ENCODE measurements at places on chromosomes 7 and 10.

DNA sequence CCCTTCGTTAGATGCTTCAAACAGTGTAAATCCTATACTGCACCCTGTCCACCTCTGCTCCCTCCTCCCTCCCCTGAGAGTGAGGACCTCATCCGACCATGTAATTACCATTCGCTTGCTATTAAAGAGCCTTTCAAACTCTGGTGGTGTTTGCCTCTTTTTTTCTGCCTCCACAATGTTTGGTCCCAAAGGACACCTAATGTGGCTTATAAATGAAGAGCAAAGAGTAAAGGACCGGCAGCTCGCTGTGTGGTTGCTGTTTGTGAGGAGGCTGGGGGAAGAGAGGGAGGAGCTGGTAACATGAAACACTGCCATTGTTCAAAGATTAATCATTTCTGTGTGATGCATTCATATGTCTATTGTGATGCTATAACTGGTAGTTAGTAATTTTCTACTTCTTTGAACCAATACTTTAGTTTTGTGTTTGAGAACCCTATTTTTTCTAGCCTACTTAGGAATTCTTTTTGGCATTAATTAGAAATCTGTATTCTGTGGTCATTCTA lies 27.9 kb downstream of the MTURN start:
- DNase-seq = peak; percentile 81

GRCh38 chr10:28217848-28218247 lies 85.0 kb downstream of the MPP7 start:
- DNase-seq = no peak

DNA sequence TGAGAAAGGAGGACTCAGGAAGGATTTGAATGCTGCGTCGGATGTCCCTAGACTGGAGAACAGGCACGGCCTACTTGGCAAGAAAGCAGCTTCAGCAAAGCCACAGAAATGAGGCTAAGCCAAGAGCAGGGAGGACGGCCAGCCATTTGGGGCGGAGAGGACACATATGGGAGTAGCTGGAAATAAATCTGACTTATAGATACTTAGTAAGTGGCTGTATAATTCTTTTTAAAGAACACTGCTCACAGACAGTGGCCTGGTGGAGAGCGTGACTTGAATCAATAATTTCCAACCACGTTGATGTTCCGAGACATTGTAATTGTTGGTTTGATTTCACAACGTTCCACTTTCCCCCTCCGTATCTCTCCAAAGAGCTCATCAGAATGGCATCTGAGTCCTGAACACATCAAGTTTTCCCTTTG lies 67.7 kb upstream of the JCAD start:
- DNase-seq = no peak

DNA sequence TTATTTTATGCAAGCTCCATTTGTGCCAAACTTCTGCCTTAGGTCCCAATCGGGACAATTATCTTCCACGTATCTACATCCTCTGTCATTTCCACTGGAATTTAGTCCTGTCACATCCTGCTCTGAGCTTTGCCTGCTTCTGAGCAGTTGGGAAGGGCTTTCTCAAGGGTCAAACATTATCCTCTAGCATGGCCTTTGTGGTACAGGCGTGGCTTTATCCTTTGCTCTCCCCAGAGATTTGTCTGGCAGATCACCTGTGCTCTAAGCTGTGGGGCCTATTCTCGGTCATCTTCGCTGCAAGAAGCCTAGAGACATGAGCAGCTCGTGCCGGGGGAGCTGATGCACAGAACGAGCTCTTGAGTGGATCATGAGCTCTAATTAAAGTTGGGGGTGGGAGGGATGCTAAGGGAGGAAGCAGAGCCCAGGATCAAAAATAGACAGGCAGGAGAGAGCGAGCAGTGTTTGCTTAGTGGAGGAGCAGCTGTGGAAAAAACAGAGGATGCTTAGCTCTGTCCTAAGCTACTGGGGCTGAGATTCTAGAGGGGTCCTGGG lies 19.8 kb upstream of the TMEM273 start:
- DNase-seq = no peak

DNA sequence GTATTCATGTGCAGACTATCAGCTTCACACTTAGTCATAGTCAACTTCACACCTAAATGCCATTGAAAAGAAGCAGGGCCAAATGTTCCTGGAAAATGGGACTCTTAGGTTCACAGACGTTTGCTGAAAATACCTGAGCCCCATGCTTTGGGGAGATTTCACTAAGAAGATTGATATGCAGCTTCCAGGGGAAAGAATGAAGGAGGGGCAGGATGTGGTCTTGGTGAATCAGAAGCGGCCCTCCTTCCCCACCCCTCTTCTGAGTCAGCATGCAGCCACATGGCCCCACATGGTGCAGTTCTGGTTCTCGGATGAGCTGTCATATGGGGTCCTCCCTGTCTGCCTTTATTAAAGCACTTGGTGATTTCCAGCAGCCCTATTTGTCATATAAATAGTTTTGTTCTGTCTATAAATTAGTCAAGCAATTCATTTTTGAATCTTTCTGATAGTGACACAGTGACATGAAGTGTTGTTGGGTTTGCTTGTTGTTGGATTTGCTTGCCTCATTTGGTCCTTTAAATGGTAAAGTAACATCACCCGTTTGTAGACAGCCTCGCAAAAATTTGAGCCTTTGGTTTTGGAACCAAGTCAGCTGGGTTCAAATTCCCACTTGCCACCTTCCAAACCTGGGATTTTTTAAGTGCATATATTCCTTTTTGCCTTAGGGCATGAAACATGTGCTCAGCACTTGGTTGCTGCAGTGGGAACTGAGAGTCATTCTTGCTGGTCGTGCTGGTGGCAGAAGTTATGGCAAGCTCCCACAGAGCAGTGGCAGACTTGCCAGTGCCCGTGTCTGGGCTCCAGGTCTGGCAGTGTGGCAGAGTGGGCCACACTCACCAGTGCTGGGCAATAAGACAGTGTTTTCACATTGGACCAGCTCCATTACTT lies 68.1 kb upstream of the CDK6 start:
- no peak for DNase-seq

GRCh38 chr10:35079265-35079664 lies 10.9 kb downstream of the CUL2 start:
- DNase-seq = no peak

DNA sequence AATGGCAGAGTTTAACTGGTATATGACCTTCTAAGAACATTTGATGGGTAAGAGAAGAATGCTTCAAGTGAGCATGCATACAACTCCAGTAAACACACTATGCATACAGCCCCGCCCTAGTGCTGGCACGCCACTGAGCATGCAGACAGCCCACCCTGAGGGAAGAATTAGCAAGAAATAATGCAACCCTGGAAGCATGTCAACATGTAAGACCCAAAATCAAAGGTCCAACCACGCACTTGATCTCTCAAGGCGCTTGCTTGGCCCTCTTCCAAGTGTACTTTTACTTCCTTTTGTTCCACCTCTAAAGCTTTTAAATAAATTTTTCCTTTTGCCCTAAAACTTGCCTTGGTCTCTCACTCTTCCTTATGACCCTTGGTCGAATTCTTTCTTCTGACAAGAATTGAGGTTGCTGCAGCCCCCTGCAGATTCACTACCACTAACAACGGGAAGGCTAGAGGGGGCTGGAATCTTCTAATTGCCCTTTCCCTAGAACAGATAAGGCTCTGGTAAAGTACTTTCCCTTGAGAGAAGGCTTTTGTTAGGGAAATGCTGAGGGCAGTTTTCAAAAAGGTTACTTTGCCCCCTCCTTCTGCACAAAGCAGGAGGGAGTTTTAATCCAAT lies 3.4 kb downstream of the FAM24B start:
- no peak for DNase-seq

DNA sequence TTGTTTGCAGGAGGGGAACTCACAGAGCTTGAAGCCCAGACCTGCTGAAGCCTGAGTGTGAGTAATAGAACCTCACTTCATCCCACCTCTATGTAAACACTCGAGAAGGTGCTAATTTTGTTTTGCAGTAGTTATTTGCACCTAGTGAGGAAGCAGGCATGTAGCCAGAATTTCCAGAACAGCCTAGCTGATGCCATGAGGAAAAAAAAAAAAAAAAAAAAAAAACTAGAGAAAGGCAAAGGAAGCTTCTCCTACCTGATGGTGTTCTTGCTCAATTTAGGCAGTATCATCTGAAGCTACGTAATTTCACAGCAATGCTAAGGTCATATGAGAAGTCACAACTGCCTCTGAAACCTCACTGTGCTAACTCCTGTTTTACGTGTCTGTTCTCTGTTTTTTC lies 13.6 kb upstream of the GPR37 start:
- DNase-seq = peak; percentile 89

DNA sequence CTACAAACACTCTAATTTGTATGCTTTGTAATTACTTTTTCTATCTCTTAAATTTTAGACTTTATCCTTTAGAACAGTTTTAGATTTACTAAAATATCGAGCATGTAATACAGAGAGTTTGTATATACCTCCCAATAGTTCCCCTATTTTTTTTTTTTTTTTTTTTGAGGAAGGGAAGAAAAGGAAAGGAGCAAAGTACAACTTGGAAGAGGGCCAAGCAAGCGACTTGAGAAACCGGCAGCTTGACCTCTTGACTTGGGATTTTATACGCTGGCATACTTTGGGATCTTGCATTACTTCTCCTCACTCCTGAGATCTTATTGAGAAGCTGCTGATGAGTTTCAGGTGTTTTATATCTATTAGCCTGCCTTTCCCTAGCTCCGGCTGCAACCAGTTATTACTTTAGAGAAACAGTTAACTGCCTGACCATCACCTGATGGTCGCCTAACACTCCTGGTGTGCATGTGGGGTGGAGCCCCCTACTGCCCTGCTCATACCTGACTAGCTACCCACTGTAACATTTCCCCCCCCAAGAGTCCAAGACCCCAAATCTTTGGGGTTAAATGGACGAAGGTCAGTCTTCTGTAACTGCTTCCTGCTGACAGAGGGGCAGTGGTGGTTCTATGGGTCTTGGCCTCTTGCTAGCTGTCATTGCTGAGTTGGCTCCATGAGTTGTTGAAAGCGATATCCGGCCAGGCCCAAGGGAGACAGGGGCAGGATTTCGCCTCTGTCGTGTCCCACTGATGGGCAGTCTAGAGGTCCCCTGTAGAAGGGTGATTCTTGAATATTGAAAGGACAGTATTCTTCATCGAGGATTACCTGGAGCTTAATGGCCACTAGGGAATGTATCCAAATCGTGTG lies 28.5 kb downstream of the MKLN1 start:
- no peak for DNase-seq

DNA sequence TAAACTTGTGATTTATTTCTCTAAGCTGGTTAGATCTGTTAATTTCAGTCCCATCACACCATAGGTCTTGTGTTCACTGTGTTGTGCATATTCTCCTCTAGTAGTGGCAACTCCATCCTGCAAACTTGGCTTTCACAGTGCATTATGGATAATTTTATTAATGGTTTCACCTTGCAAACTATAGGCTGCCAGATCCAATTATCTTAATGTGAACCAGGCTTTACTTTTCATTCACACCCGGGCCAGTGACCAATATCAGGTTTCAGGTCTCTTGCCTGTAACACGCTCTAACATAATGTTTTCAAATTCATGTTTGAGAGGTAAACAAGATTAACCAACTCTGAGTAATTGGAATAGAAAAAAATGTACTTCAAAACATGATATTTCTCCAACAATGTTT lies 1293.0 kb downstream of the REEP3 start:
- DNase-seq = no peak

DNA sequence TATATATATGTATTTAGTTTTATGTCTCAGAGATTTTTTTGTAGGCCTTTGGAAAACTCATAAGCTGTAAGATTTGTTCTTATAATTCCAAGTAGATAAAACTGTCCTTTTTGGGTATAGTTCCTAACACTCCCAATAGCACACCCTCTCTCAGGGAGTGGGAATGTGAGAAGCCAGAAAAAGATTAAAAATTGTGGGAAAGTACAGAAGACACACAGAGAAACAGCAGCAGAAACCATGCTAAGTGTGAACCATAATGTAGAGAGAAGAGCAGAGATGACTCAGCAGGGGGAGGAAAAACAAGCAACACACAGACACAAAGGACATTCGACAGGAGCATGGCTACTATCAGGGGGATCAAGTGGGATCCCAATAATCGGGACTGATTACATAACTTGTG lies 401.6 kb downstream of the MAGI2 start:
- DNase-seq = no peak

GRCh38 chr7:20188567-20188966 lies 28.6 kb downstream of the MACC1 start:
- no peak for DNase-seq

Measured in NCI-H1105 (cell line).